ENCODE measurements at places on chromosomes 7 and 10.

DNA sequence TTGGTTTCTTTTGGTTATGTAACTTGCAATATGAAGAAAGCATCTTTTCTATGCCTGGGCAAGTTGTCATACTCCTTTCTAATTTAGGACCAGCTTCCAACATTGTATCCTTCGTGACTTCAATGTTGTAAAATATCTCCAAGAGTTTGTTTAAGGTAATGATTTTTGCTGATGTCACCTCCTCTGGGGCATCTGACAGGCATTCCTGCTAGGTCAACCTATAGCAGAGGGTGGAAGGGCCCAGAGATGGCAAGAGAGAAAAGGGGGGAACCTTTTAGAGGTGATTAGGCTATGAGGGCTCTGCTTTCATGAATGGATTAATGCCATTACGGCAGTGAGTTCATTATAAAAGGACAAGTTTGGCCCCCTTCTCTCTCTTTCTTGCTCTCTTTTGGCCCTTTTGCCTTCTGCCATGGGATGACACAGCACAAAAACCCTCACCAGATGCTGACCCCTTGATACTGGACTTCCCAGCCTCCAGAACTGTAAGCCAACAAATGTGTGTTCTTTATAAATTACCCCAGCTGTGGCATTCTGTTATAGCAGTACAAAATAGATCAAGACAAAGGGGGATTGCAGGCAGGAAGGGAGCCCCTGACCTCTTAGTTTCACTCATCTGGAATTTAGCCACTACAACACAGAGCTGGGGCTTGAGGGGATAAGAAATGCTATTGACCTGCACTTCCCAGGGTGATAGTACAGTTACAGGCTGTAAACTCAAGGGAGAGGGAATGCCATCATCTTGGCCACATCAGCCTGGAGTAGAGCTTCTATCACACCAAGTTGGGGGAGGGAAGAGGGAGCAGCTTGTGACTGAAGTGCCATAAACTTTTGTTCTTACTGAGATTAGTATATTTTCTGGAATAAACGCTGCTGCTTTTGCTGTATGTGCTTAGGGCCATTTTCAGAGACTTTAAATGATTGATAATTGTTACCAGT, 195.9 kb downstream of the CFTR start:
- DNase-seq, result no peak

DNA sequence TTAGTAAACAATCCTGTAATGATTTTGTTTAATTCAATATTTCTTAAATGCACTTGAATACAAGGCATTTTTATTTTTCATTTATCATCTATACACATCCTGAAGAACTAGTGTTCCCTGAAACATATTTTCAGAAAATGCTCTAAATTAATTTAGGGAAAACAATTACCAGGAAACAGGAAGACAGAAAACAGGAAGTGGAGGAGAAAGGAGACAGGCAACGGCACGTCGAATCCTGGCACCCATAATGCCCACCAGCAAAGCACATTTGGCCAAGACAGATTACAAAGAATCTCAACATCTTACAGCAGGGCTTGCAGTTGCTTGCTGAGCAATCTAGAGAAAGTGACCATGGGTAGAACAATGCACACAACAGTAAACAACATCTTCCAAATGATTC, 571.1 kb downstream of the GRID1 start:
- no peak for DNase-seq

- no peak for DNase-seq
Observed at GRCh38 chr7:20557116-20557515, 58.4 kb upstream of the ABCB5 start.

- DNase-seq, result no peak
Observed at GRCh38 chr10:14553448-14553847, 221.2 kb downstream of the FAM107B start.

- no peak for DNase-seq
Observed at GRCh38 chr7:74709880-74710671, 52.6 kb downstream of the GTF2I start.

DNA sequence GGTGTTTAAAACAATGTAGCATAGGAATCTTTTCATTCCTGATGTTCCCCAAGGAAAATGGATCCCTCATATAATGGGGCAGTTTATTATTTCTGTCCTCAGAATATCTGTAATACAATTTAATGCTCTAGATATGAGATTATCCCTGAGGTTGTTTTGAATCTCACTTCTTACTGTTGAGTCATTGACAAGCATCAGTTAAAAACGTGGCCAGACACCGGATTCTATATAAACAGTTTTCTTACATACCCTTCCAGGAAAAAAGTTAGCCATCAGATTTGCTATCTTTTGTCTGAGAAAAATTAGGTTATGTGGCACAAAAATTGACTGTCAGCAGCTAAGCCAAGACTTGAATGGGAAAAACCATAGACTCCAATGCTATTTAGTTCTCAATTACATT, 539.8 kb upstream of the CELF2 start:
- no peak for DNase-seq

- no peak for DNase-seq
Observed at GRCh38 chr7:152395112-152395511, 40.7 kb downstream of the KMT2C start.

DNA sequence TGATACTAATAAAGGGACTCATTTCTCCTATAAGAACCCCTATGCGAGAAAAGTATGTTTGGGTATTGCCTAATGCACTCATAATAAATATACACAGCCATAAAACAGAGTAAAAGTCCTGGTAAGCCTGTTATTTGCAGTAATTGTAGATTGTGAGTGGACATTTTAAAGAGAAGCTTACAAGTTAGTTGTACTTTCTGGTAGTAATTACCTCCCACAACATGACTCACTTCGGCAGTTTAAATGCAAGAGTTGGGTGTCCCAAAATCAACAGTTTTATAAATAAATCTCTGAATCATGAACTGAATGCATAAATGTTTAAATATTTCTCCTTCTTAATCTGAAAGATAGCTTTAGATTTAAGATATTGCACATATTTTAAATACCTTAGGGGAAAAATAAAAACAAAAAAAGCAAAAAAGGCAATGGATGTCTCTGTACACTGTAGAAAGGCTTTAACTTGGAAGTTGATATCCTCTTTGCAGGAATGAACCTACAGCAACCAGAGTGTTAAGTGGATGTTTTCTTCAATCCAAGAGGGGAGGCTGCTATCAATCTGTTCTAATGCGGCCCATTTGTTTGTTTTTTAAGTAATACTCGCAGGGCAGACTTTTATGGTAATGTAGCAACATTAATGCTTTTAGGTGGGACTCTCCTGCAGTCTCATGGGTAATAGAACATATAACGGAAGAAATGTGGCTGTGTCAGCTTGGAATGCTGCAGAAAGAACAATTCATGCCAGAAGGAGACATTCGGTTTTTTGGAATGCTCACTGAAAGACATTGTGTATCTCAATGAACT, 57.3 kb upstream of the ZEB1 start:
- DNase-seq, result no peak

GRCh38 chr10:120426306-120426705, 30.7 kb upstream of the PLPP4 start:
- DNase-seq, result no peak

DNA sequence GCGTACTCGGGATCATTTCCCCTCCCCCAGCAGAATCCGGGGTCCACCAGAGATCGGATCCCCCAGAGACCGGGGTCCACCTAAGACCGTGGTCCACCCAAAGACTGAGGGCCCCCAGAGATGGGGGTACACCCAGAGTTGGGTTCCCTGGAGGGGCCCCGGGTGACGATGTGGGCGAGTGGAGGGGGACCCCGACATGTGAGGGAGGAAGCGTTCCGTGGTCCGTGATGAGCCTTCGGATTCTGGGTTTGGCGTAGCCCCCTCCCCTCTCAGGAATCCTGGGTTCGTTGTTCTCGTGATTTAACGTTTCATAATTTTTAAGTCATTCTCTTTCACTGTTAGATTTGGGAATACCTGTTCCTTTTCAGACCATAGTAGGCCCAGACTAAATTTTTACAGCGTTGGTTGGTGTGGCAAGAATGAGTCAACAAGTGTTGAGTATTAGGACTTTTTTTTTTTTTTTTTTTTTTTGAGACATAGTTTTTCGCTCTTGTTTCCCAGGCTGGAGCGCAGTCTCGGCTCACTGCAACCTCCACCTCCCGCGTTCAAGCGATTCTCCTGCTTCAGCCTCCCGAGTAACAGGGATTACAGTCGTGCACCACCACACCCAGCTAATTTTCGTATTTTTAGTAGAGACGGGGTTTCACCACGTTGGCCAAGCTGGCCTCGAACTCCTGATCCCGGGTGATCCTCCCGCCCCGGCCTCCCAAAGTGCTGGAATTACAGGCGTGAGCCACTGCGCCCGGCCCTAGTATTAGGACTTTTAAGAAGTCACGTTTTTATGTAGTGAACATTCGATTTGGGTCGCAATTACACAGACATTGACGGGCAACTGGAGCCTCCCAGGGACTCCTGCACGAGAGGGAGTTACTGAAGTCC, 672 bp downstream of the GTPBP4 start:
- no peak for DNase-seq

DNA sequence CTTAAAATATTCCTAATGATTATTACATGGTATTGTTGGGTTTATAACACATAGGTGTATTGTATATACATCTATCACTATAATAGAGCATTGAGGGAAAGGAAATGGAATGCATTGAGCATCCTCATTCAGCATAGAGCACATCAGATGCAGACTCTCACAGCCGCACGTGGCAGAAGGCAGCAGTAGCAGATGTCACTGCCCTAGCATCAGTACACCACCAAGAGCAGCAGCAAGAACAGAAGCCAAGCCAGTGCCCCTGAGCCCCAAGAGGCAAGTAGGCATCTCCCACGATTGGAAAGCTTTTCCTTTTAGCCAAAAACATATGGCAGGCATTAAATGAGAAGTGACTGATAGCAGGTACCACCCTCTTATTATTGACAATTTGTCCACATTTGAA, 510.0 kb downstream of the TNS3 start:
- DNase-seq, result no peak

DNA sequence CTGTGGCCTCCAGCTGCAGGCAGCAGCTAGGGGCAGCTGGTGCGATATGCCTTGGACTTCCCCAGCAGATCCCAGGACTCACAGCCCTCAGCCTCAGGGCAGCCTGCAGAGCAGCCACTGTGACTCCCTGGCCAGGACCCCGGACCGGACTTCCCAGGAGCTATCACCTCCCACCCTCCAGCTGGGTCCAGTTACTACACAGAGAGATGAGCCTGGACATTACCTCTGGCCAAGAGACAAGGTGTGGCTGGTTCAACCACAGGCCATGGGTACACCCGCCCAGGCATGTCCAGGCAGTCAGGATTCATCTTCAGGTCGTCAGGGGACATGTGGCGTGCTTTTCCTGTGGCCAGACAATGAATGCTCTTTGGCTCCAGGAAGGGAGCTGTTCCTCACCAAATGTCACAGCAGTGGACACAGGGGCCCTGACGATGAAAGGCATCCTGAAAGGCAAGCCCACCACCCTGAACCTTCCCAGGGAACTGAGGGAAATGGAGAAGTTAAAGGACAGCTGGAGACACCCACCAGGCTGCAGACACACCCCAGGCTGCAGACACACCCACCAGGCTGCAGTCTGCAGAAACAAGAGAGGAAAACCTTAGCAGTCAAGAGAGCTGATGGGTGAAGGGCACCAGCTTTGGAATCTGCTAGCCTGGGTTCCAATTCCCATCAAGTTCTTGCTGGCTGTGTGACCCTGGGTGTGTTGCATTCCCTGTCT, 25.8 kb upstream of the NANOS1 start:
- no peak for DNase-seq

- DNase-seq, result no peak
Observed at GRCh38 chr7:82961240-82961639, 201.4 kb downstream of the PCLO start.

GRCh38 chr10:114432566-114433093, 28.3 kb upstream of the AFAP1L2 start:
- DNase-seq, result no peak

GRCh38 chr10:104318810-104319741, 19.2 kb downstream of the ITPRIP start:
- DNase-seq, result no peak

DNA sequence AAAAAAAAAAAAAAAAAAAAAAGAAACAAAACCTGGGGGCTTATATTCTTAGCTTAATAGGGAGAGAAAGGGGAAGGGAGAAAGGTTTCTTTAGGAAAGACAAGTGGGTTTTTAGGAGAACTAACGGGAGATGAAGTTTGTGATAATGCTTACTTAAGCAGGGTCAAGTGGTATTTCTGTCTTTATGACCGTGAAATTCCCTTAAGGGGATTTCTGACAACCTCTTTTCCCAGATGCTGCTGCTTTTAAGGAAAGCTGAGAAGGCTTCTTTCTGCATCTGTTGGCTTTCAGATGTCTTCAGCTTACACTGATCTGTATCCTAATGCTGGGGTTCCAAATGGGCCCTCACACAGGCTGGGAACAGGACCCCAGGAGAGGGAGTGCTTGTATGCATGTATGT, 42.6 kb downstream of the ADAMTS14 start:
- no peak for DNase-seq

- DNase-seq, result no peak
Observed at GRCh38 chr7:26136831-26137230, 15.2 kb upstream of the NFE2L3 start.

DNA sequence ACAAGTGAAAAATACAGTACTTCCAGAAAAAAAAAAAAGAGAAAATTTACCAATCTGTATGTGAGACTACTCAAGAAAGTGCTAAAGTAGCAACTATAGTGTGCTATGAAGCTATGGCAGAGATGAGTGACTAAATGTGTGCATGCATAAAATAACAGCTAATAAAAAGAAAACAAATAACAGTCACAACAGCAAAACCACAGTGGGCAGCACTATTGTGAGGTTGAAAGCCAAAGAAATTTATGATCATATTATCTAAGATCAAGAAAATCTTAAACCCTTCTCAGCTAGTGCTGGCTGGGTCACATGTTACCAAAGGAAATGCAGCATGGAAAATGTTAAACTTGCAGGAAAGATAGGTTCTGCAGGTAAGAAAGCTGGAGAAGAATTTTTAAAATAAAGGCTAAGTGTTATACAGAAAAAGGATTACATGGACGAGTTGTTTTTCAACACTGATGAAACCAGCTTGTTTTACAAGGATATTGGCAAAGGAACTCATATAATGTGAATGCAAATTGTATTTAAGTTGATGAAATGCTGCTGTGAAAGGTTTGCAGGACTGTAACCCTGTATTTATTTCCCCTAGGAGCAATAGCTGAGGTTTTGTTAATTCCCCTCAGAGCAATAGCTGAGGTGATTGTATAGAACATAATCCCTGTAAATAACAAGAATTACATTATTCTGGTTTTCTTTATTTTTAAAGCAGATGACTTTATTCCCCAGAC, 15.6 kb upstream of the OR2A5 start:
- no peak for DNase-seq

DNA sequence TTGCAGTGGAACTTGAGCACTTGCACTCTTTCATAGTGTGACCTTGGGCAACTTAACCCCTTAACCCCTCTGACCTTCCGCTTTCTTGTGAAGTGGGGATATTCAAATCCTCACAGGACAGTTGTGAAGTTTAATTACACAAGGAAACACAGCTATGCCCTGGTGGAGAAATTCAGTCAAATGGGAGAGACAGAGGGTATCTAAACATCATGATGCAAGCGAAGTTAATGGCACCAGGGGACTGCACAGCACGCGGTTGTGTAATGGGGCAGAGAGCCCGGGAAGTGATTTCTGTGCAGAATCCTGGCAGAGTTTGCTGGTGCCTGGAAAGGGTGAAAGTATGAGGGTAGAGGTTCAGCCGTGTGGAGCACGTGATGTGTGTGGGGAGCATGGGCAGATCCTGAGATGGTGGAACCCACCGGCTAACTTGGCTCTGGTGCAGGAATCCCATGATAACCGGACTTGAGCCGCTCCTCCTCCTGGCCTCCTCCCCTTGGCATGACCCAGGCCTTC, 51.7 kb downstream of the SNX10 start:
- DNase-seq, result no peak

- DNase-seq, result peak; percentile 58
Observed at GRCh38 chr10:13347043-13347499, 1.0 kb downstream of the SEPHS1 start.

- DNase-seq, result no peak
Observed at GRCh38 chr7:1580422-1581030, 10.7 kb upstream of the PSMG3 start.

- DNase-seq, result no peak
Observed at GRCh38 chr10:93745408-93746065, 12.2 kb upstream of the LGI1 start.
